ENCODE measurements at places on chromosomes 13 and 19.

DNA sequence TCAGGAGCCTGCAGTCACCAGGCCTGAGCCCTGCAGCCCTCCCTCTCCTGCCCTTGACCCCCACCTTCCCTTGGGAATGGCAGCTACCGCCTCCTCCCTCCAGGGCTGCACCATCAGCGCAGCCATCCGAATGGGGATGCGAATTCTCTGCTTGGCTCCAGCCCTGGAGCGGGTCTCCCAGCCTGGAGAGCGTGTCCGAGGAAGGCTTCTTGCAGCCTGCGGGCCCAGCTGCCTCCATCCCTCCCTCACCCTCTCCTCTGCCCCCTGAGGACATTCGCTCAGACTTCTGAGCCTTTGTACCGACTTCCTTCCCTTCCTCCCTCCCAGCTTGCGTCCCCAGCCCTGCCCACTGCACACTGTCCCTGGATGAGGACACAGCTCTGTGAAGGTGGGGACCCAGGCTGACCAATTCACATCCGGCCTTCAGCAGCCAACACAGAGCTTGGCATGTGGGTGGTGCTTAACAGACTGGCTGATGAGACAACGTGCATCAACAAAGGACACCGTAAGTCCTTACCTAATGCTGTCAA lies 6.0 kb upstream of the NKPD1 start:
- DNase-seq = no peak

DNA sequence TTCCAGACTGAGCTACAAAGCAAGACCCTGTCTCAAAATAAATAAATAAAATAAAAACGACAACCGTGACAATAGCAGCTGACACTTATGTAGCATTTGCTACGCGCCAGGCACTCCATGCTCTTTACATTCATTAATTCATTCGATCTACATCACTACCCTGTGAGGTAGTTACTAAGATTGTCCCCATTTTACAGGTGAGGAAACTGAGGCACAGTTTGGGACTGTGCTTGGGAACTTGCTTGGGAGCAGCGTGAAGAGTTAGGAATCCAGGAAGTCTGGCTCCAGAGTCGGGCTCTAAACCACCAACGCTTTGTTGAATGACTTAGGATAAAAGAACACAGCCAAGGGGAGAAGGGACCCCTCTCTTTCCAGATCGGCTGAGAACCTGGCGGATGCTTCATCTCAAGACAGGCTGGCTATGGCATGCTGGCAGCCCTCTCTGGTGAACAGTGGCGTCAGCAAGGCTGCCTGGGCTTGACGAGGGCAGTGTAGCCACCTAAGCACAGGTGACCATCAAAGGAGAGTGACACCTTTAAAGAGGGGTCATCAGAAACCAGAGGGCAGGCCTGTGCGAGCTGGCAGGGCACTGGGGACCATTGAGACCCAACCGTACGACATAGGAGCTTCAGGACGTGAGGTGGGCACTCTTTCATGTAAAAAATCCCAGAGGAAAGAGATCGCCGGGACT lies 591 bp downstream of the DOHH start:
- DNase-seq = no peak

GRCh38 chr13:28179974-28180373 lies 41.6 kb downstream of the PAN3 start:
- DNase-seq = no peak

- DNase-seq = no peak
Measured at GRCh38 chr19:709965-710571, 1.3 kb downstream of the PALM start.

- DNase-seq = no peak
Measured at GRCh38 chr19:338421-338820, 6.2 kb downstream of the MIER2 start.

- DNase-seq = no peak
Measured at GRCh38 chr13:97502181-97502580, 68.2 kb downstream of the RAP2A start.

- no peak for DNase-seq
Measured at GRCh38 chr13:30216111-30216510, 91.2 kb downstream of the KATNAL1 start.

GRCh38 chr13:64912141-64912540 lies 2318.0 kb downstream of the PCDH9 start:
- no peak for DNase-seq

DNA sequence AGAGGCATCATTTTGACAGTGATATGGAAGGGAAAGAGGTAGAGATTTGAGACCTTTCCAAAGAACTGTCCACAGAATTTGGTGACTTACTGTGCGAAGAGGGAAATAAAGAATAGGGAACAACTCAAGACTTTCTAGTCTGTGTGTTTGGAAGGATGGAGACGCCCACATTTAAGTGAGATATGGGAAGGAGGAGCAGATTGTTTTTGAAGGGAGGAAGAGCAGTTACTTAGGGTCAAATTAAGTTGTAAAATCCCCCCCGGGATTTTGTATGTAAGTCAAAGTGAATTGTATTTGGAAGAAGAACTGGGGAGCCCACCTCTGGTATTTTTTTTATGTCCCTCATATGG lies 1.2 kb downstream of the USPL1 start:
- DNase-seq = no peak

GRCh38 chr13:24134757-24135156 lies 25.8 kb upstream of the SPATA13 start:
- no peak for DNase-seq

GRCh38 chr13:90502153-90502552 lies 845.3 kb upstream of the MIR17HG start:
- DNase-seq = no peak

DNA sequence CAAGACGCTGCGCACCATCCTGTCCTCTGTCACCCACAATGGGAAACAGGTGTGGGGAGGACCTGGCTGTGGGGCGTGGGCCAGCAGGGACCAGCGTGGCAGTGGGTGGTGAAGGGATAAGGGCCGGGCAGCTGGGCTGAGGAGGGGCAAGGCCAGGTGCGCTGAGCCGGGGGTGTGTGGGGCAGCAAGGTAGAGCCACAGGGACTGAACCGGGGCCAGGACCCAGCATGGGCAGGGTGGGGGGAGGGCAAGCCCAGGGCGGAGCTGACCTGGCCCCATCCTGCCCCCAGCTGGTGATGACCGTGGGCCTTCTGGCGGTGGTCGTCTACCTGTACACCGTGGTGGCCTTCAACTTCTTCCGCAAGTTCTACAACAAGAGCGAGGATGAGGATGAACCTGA lies 37.7 kb downstream of the MAP4K1 start:
- DNase-seq = no peak
